Mucosa of gallbladder (tissue), 1 donor: ENCODE measurements at places on chromosomes 4 and X. TPM values are rescaled to one million over a fixed set of nuclear protein-coding genes. Genes with fewer than 3 reads are reported as not detected.

Gene TMPRSS11D
- not detected for total RNA-seq

Gene GDPD2
- total RNA-seq, result 0.32 TPM

Gene CLIC2
- total RNA-seq, result 8.2 TPM

Gene KLB
- not detected for total RNA-seq

Gene NEIL3
- 0.46 TPM for total RNA-seq

Gene USP26
- not detected for total RNA-seq

Gene WDR17
- 9.4 TPM for total RNA-seq

Gene PASD1
- total RNA-seq, result not detected

Gene FAM184B
- total RNA-seq, result not detected

Gene TADA2B
- total RNA-seq, result 23.9 TPM

Gene CT45A2
- not detected for total RNA-seq

Gene AIFM1
- total RNA-seq, result 41.3 TPM

Gene TBC1D25
- total RNA-seq, result 17.8 TPM

Gene SFRP2
- total RNA-seq, result 34.0 TPM

Gene XAGE1B
- not detected for total RNA-seq

Gene CCSER1
- 5.4 TPM for total RNA-seq

Gene ERVMER34-1
- 0.66 TPM for total RNA-seq

Gene GLRB
- 2.7 TPM for total RNA-seq

Gene SLC4A4
- 225 TPM for total RNA-seq

Gene TREX2
- total RNA-seq, result 0.63 TPM

Gene TACR3
- 0.23 TPM for total RNA-seq

Gene GAR1
- total RNA-seq, result 10.0 TPM

Gene CLCN4
- total RNA-seq, result 8.0 TPM

Gene ART3
- total RNA-seq, result 1.6 TPM

Gene CT45A3
- total RNA-seq, result not detected

Gene IGBP1
- total RNA-seq, result 61.9 TPM

Gene CLNK
- 0.14 TPM for total RNA-seq

Gene BEX1
- total RNA-seq, result 3.8 TPM

Gene S100G
- not detected for total RNA-seq

Gene SPANXA1
- total RNA-seq, result not detected

Gene NPY2R
- 0.06 TPM for total RNA-seq

Gene KCND1
- 6.5 TPM for total RNA-seq

Gene JAKMIP1
- 0.37 TPM for total RNA-seq

Gene HERC5
- total RNA-seq, result 4.1 TPM

Gene AADAT
- total RNA-seq, result 2.4 TPM

Gene S100P
- total RNA-seq, result 33.4 TPM

Gene DMRTC1B
- not detected for total RNA-seq

Gene RFC1
- total RNA-seq, result 31.0 TPM

Gene UNC5C
- total RNA-seq, result 2.6 TPM
